CD4-positive, CD25-positive, alpha-beta regulatory T cell (primary cell): ENCODE measurements at places on chromosomes 1 and 21. TPM values are rescaled to one million over a fixed set of nuclear protein-coding genes. Genes with fewer than 3 reads are reported as not detected.

Gene KRTAP19-3
- not detected for total RNA-seq

Gene FAM167B
- total RNA-seq: 0.44 TPM

Gene CFHR3
- total RNA-seq: not detected

Gene GPR37L1
- total RNA-seq: not detected

Gene NPPB
- total RNA-seq: not detected

Gene NES
- 0.10 TPM for total RNA-seq

Gene PLEKHG5
- total RNA-seq: 5.0 TPM

Gene PTPN14
- 0.10 TPM for total RNA-seq

Gene ZBTB8B
- not detected for total RNA-seq

Gene RPRD2
- total RNA-seq: 51.3 TPM

DNA sequence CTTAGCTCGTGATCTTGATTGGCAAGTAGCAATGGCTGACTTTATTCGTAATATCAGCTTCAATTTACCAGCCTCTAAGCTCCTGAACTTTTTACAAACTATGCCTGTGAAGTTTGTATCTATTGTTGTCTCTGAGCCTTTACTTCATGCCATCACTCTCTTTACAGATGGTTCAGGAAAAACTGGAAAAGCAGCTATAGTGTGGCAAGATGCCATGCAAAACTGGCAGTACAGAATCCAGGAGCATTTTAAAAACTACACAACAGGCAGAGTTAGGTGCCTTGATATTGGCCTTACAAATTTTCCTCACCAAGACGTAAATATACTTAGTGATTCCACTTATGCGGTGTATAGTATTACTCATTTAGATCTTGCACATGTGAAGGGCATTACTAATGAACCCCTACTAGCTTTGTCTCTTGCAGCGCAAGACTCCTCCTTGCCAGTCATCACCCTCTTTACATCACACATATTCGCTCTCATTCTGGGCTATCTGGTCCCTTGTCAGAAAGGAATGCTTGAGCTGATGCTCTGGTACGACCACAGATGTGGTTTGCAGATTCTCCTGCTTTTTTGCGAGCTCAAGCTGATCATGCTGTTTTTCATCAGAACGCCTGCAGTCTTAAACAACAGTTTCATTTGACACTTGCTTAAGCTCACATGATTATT is 36.3 kb downstream of the CLCA1 start:
- no peak for DNase-seq

GRCh38 chr21:38794978-38795377 is 10.8 kb upstream of the ETS2 start:
- no peak for DNase-seq

DNA sequence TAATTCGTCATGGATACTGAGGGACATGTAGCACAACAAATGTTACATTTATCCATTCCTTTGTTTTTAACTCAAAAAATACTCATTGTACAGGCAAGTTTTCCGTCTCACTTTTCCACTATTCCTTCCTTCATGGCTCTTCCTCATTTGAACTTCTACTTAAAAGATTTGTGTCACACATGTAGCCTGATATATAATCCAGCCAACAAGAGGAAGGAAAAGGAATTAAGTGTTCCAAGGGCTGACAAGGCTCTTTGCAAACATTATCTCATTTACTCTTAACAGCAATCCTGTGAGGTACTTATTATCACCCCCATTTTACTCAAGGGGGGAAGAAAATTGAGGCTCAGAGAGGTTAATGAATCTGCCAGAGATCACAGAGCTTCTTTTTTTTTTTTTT is 22.9 kb downstream of the CD244 start:
- no peak for DNase-seq

- no peak for DNase-seq
These were observed 82.0 kb upstream of the GCLM start for GRCh38 chr1:93991271-93991670.

- no peak for DNase-seq
These were observed 32.9 kb downstream of the DIP2A start for GRCh38 chr21:46491553-46491952.

DNA sequence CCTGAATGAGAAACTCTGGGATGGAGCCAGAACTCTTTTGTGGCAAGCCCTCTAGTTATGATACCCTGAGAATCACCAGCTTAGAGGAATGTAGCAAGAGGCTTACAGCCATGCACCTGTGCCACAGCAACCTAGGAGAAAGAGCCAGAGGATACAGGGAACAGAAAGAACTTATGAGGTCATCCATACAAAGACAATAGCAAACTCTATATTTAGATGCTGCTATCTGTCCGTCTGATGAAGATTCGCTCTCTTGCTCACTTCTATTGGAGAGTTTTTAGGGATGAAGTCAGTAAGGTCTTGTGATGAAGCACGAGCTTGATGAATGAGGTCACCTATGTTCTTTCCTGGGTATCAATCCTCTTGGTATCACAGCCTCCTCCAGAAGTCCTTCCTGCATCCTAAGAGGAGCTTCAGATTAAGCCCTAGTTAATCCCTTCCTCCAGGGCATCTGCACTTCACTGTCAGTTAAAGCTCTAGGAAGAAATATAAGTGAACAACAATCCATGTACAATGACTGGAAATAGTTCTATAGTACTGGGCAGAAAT is 185.6 kb downstream of the DAB1 start:
- no peak for DNase-seq

DNA sequence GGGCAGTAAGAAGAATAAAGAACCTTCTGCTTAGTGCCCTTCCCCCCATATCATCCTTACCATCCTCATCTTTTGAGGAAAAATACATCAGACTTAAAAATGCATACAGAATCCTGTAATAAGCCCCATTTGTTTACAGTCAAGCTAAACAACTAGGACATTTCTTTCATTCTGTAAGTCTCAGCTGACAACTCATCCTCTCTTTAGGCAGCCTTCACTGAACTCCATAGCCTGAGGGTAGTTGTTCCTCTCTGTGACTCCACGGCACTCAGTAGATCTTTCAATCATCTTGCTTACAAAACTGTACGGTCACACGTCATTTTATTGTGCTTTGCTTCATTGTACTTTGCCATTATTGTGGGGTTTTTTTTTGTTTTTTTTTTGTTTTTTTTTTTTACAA is 82.5 kb downstream of the NRIP1 start:
- no peak for DNase-seq

GRCh38 chr1:91798241-91798648 is 87.7 kb downstream of the TGFBR3 start:
- DNase-seq: no peak

DNA sequence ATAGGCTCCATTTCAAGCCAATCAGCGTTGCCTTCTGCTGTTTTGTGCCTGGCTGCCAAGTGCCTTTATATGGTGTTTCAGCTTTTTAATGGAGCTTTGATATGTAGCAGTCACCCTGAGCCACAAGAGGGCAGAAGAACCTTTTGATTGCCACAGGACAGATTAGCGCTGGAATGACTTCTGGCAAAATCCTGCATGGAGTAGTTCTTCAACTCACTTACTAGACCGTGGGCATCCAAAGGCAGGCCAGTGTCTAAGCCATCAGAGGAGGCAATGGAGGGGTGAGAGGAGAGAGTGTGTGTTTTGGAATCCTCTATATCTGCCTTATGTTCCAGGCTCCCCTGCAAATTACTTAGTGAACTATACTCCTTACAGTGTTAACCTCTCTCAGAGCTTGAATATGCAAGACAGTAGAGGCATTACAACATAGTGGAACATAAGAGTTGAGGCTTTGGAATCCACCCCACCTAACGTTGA is 56.2 kb downstream of the ST3GAL3 start:
- DNase-seq: peak; percentile 46

- DNase-seq: no peak
These were observed 166.4 kb downstream of the TRABD2B start for GRCh38 chr1:47830641-47831333.

GRCh38 chr1:10779201-10779600 is 17.2 kb downstream of the CASZ1 start:
- no peak for DNase-seq

- DNase-seq: no peak
These were observed 25.7 kb upstream of the NBL1 start for GRCh38 chr1:19618428-19618827.

GRCh38 chr1:101410048-101410878 is 173.4 kb downstream of the S1PR1 start:
- no peak for DNase-seq

DNA sequence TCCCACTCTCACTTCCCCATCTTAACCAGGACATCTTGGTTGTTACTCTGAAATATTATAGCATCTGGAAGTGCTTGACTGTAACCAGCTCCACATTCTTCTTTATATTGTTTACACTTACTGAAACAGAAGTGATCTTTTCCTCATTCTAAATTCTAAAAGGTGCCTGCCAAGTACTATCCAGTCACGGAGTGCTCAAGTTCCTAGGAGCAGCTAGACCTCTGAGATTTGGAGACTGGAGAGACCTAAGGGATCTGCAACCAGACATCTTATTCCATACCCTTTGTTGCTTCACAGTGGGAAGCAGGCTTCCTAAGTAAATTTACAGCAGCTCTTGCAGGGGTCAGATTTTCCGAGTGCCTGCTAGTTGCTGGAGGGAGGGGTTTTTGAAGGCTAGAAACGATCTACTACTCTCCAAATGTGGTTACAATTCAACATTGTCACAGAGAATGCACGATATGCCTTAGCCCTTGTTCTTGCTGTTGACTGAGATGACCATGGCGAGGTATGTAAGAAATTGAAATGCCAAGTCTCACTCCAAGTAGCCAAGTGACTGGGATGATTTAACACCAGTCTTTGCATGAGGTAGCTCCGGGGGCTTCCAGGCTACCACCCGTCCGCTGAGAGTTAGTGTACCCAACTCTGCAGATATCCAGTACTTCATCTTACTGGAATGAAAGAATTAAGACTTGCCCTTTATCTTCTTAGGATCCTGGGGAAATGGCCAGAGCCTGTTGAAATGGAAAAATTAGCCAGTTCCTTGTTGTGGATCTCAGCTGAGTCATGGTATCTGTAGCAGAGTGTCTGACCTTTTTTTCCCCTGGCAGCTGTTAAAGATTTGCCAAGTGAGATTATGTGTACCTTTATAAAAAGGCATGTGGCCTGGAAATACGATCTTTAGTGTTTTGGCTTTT is 150.8 kb downstream of the MAST2 start:
- no peak for DNase-seq

GRCh38 chr1:244672946-244673682 is 20.2 kb downstream of the DESI2 start:
- DNase-seq: no peak

- DNase-seq: no peak
These were observed 18.2 kb downstream of the DNAJC11 start for GRCh38 chr1:6683434-6683833.

GRCh38 chr1:38456531-38456876 is 403.1 kb downstream of the RRAGC start:
- no peak for DNase-seq

GRCh38 chr1:71861022-71861421 is 421.3 kb downstream of the NEGR1 start:
- DNase-seq: no peak
